ENCODE measurements at places on chromosomes 1 and 21.

- no peak for DNase-seq
Measured at GRCh38 chr1:63732666-63733065, 41.2 kb upstream of the ROR1 start.

DNA sequence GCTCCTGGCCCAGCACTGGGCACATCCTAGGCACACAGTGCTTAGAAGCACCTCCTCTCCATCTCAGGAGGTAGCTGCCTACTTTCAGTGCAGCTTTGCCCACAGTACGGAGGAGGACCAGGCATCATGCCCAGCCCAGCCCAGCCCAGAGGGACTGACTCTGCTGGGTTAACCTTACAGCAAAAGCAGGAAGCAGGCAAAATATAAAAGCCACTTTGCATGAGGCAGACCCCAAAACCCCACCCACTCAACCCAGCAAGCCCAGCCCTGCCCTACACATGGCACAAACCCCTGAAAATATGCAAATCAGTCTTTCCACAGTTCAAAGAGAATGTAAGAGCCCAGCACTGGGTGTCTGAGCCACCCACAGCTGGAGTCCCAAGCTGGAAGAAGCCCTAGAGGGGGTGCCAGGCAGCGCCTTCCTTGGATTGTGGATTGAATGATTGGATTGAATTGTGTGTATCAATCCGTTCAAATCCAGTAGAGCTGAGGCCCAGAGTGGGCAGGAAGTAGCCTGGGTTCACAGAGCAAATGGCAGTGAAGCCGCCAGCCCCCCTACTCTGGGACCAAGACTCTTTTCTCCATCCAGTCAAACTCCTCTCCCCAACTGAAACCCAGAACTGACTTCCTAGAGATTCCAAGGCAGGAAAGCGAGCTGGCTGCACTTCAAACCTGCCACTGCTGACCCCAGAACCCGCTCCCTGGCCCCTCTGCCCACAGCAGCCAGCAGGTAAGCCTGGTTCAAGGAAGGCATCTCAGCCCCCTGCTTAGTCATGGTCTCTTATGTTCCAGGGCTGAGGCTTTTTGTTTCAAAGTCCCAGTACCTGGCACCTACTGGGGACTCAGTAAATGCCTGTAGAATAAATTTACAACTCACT is 117.7 kb downstream of the LACTBL1 start:
- DNase-seq, result no peak

- DNase-seq, result no peak
Measured at GRCh38 chr1:192967211-192967877, 91.8 kb downstream of the UCHL5 start.

DNA sequence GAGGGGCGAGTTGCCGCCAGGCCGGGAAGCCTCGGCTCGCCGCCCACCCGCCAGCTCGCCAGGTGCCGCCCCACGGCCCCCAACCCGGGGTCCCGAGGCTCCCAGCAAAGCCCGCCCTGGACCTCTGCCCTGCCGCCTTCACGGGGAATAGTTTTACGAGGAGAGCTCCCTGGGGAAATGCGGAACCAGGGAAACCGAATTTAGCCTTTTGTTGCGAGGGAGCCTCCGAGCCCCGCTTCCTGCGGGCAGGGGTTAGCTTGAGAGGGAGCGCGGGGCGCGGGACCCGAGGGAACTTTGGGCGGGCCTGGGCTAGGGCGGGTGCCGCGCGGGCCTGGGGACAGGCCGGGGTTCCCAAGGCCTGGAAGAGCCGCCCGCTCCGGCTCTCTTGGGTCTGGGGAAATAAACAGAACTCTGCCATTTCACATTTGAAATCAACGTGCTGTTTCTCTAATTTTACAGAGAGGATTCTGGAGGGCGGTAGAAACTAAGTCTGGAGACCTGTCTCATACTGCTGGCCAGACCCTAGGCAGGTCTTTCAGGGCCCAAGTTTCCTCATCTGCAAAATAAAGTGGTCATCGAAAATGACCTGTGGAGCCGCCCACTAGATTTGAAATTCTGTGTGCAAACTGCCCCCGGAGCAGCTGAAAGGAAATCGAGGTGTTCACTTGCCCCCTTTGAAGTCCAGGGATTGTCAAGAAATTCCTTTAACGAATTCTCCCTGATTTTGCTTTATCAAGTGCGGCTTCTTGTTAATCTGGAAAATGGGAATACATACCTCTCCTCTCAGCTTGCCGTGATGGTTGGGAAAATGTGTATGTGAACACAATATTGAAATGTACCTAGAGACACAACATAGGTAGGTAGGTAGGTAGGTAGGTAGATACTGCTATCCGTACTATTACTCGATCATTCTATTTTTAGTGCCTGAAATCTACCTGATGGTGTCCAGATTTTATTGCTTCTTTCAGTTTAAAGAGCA is 749 bp upstream of the GLUL start:
- DNase-seq, result peak; percentile 55

DNA sequence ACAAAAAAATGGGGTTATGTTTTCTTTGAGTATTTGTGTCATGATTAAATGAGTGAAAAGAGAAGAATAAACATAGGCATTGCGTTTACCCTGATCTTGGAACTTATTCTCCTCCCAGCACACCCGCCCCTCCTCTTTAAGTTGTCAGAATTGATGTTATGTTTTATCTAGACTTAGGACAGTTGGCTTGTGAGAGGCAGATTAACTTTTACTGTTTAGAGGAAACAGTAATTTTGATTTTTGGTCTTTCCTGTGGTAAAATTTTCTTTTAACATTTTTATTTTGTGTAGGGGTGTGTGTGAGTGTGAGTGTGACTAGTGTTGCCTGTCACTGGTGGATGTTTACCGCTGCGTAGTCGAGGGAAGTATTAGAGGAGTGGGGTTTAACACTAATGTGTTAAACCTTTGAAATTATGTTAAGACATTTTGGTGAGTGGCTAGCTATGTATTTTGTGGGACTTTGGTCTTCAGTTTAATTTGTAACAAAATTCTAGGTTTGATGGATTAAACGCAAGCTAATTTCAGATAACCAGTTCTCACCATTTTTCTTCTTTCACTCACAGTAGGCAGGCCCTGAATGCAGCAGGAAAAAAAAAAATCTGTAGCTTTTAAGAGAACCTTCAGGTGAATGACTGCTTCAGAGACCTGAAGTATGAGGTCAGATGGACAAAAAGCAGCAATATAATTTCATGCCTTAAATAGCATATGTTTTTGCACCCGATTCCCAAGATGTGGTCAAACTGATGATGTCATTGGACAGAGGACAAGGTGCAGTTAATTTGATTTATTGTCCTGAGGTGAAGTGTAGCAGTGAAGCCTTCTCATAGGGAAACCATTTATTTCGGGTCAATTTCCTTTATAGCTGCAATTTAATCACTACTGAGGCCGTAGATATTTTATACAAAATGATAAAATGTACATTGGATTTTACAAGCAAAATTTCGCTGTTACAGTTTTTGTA is 2.7 kb downstream of the POU2F1 start:
- no peak for DNase-seq

DNA sequence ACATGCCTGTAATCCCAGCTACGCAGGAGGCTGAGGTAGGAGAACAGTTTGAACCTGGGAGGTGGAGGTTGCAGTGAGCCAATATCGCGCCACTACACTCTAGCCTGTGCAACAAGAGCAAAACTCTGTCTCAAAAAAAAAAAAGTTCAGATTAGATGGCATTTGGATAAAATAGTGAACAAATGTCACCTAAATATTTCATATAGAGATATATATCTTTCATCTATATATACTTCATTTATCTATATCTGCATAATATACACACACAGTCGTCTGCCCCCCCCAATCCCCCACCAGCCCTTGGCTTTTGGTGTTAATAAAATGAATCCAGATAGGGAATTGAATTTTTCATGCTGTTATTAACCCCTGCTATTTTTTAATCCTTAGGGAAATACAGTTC is 5.0 kb downstream of the PPP1R15B start:
- no peak for DNase-seq

DNA sequence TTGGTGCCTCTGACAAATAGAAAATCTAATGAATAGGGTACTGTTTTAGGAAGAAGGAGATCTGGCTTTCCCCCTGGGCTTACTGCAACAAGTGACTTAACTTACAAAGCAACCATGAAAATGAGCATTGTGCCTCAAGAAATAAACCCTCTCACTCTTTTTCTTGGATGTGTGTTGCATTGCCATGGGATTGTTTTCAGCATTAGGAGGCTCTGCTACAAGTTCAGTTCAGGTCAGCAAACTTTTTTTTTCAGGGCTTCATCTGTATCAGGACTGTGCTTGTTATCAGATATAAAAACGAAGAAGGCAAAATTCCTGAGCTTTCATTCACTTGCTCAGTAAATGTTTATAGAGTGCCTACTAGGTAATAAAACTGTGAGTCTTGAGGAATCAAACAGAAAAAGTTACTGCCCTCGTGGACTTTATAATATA is 37.8 kb upstream of the DOCK7 start:
- DNase-seq, result peak; percentile 42

- peak; percentile 24 for DNase-seq
Measured at GRCh38 chr1:59674595-59674994, 140.2 kb upstream of the HOOK1 start.

- no peak for DNase-seq
Measured at GRCh38 chr1:206651958-206652890, 16.9 kb downstream of the DYRK3 start.

DNA sequence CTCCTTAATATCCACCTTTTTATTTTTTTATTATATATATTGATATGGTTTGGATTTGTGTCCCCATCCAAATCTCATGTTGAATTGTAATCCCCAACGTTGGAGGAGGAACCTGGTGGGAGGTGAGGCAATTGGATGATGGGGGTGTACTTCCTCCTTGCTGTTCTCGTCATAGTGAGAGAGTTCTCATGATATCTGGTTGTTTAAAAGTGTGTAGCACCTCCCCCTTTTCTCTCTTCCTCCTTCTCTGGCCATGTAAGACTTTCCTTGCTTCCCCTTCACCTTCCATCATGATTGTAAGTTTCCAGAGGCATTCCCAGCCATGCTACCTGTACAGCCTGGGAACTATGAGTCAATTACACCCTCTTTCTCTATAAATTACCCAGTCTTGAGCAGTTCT is 22.7 kb upstream of the CCSAP start:
- no peak for DNase-seq

GRCh38 chr1:42178249-42178648 is 13.7 kb upstream of the GUCA2A start:
- DNase-seq, result no peak

DNA sequence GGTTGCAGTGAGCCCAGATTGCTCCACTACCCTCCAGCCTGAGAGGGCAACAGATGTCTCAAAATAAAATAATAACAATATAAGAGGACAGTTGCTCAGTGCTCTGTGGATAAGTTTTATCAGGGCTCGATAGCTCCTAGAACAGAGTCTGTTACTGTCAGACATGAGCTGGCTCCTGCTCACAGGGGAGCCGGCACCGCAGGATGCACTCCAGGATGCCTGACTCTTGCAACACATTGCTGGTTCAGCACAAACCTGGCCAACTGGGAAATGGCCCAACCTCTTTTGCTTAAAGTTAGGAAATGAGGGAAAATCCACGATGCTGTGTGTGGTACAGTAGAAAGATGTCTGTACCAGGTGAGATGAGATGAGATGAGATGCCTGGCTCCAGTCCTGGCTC is 5.8 kb upstream of the CTSE start:
- DNase-seq, result no peak

GRCh38 chr1:210298936-210299335 is 29.8 kb upstream of the HHAT start:
- DNase-seq, result no peak

DNA sequence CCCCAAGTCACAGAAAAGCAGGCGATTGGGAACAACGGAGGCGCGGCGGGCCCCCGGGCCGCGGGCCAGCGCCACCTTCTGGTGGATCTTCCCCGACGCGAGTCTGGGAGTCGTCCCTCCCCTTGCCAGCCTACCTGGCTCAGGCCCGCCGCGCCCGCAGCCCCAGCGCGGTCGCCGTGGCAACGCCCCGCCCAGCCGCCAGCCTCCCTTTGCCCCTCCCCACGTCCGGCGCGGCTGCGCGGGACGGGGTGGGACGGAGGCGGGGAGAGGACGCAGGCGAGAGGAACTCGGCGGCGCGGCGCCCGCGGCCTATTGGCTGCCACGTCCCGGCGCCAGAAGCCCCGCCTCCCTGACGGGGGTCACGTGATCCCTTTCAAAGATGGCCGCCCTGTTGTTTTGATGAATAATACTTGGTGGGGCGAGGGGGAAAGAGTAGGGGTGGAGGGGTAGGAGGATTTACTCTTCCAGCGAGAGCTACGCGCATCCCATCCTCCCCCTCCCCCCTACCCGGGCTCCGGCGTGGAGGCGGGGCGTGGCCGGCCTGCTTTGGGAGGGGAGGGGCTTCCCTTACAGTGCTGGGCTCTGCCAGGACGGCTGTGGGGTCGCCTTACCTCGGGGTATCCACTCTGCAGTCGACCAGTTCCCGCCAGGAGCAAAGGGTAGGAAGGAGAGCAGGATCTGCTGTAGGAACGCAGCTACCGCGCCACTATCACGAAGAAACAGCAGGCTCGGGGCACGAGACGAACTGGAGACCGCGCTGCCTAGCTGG is at the start of gene UBE4B:
Gene UBE4B (plus strand): TSS at position 369 of the 769 bp plus-strand sequence. CDS start 713 bp downstream, outside the sequence.
- peak; percentile 99 for DNase-seq

DNA sequence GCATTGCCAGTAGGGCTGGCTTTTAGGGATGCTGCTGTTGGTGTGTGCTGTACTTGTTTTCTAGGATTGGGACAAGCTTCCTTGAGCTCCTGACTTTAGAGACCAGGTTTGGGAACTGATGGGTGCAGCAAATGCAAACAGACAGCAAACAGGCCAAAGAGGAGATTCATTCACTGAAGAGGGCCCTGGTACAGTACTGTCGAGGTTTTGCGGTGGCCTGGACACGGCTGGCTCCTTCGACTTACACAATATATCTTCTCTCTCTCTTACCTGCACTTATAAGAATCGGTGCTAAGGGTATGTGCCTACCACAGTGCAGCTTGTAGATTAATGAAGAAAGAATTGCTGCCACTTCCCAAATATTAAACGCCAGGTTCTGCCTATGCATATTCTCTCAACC is 44.6 kb downstream of the ATP1A1 start:
- no peak for DNase-seq

DNA sequence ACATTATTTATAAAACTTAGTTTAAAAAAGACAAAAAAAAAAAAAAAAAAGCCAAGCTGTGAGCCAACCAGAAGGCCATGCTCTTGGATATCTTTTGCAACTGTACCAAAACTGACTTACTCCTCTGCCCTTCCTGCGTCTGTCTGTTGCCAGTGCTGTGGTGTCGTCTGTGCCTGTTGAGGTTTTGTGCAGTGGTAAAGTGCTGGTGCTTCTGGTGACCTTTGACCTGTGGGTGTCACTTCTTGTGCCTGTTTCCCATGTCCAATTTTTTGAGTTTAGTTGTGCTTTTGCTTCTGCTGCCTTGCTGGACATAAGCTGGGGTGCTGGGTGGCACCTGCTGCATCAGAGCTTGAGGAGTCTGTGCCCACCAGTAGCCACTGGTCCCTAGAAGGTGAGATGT is 41.4 kb downstream of the RNF187 start:
- DNase-seq, result no peak

Data from midbrain (tissue), 1 donor.